ENCODE measurements at places on chromosomes 13 and 19.

DNA sequence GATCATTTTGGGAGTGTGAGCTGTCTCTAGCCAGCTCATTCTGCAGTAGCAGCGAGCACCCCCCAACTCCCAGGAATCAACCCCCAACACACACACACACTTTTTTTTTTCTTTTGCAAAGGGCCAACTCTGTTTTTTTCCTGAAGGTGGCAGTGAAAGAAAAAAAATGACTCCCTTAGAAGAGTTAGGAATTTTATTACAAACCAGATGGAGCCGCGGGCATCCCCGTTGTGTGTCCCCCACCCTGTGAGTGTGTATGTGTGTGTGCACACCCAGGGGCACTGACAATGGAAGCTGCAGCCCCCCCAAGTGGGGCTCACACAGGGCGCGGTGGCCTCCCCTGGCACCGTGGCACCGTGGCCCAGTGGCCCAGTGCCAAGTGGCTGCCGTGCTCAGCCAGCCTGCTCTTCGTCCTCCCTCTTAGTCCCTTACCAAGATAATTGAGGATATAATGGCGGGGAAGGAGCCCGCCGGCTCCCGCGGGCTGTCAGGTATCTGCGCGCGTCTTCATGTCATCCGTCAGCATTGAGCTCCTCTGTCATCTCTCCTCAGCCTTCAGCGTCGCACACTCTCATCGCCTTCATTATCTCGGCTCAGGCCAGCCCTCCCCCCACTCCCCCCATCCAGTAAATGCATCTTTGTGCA, 314.1 kb downstream of the ZNF536 start:
- DNase-seq, result no peak

- no peak for DNase-seq
Observed at GRCh38 chr13:94556041-94556440, 39.9 kb downstream of the TGDS start.

DNA sequence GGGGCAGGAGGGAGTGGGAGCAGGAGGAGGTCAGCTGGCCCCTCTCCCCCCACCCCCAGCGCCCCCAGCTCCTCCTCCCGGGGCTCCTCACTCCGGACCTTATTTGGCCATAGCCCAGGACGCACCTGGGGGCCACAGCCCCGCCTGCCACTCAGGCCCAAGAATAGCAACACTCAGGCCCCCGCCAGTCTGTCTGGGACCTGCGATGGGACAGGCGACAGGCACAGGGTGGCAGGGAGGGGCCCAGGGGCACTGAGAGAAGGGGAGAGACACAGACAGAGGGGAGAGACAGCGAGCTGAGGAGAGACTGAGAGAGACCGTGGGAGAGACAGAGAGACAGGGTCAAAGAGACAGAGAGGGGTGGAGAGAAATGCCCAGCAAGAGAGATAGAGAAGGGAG, 10.2 kb downstream of the JOSD2 start:
- DNase-seq, result no peak

- DNase-seq, result no peak
Observed at GRCh38 chr19:17246681-17247425, 1.1 kb upstream of the NR2F6 start.

GRCh38 chr13:106701771-106702341, 133.9 kb upstream of the ARGLU1 start:
- DNase-seq, result no peak

- no peak for DNase-seq
Observed at GRCh38 chr13:57991041-57991440, 359.5 kb downstream of the PCDH17 start.

DNA sequence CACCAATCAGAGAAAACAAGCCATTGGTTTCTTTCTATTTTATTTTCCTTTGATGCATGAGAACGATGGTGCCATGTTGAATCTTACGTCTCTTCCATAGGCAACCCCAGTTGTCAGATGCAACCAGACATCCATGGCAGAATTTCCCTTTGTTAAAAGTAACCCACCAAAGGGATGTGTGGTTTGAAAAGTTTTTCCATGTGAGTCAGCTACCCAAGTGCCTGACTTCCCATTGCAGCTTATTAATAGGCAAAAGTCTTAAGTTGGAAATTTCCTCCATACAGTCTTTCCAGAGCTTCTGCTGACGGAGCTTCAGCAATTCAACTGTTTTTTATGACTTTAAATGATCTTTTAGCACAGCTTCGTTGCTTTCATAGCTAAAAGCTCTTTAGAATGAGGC, 73.8 kb upstream of the FAM216B start:
- DNase-seq, result no peak

DNA sequence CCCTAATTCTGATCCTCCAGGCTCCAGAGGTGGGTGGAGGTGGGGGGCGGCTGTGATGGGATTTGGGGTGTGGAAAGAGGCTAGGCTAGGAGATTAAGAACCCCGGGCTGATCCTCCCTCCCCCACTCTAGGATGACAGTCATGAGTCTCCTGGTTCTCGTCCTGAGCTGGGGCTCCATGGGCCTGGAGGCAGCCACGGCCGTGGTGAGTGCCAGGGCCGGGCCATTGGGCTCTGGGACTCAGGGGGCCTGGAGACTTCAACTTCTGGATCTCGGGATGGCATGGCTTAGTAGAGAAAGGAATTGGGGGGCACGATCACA, 13.9 kb downstream of the TTYH1 start:
- no peak for DNase-seq

- DNase-seq, result no peak
Observed at GRCh38 chr13:109113427-109113826, 484.0 kb downstream of the MYO16 start.

DNA sequence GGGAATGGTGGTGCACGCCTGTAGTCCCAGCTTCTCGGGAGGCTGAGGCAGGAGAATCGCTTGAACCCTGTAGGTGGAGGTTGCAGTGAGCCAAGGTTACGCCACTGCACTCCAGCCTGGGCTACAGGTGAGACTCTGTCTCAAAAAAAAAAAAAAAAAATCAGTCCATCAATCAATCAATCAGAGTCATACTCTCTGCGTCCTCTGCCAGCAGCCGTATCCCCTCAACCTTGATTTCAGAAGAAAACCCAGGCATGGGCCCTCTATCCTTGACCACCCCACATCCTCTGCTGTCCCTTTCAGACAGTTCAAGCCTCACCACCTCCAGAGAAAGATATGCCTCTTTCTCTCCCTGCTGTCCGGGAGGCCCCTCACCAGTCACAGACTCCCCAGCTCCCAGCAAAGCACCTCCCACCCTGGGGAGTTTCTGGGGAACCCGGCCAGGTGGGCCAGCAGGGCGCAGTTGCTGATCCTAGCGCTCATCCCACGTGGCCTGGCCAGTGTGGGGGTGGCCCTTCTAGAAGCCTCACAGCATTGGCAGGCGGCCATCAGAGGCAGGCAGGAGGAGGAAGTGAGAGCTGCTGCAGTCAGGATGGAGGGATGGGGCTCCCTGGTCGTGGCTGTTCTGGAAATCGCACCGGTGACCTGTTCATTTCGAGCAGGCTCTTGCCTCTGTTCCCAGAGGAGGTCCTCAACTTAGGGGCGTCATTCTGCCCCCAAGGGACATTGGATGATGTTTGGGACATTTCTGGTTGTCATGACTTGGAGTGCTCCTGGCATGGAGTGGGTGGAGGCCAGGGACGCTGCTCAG, 10.2 kb upstream of the JSRP1 start:
- DNase-seq, result peak; percentile 91

GRCh38 chr13:99133230-99133629, 67.4 kb upstream of the UBAC2 start:
- DNase-seq, result no peak

DNA sequence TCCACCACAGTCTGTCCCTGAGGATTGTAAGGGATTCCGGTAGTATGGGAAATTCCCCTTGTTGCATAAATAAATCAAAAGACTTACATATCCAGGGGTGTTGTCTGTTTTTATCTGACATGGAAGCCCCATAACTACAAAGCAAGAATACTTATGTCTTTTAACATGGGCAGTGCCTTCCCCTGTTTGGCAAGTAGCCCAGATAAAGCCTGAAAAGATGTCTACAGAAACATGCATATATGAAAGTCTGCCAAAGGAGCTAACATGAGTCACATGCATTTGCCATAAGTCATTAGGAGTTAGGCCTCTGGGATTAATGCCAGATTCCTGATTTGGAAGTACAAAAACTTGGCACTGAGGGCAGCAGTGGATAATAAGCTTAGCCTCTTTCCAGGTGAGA, 62.1 kb downstream of the ZNF737 start:
- DNase-seq, result no peak

GRCh38 chr13:101681834-101682233, 229.4 kb downstream of the ITGBL1 start:
- no peak for DNase-seq

DNA sequence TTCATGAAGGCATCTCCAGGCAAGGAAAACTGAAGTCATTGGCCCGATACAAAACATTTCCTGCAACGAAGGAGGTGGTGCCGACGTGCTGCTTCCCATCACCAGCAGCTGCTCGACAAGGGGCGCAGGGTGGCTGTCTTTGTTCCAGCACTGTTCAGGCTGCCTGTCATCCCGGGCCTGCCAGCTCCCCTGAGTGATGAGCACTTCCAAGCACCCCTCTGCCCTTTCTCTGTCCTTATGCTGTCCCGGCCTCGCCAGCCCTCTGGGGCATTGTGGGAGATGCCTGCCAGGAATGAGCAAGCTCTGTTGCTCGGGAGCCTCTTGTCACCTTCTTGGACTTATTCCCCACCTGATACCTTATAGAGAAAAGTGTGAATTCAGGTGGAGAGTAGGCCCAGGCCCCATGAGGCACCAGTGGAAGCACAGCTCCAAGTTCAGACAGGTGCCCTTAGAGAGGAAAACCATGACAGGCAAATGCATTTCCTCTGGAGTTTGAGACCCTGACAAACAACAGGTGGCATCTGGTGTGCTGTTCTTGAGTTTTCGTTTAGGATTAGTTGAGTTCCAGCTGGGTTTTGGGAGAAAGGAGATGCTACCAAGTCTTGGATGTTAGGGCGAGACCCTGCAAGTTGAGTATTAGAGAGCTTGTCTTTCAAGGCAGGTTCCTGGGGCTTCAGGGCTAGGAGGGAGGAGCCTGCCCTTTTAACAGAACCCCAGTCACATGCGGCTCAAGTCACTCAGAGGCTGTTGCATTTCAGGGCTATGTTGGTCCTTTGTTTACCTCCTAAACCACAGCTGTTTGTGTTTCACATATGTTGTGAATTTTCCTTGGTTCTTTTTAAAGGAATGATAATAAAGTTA, 21.4 kb downstream of the BBC3 start:
- no peak for DNase-seq

- no peak for DNase-seq
Observed at GRCh38 chr19:39557811-39558623, 18.1 kb upstream of the EID2 start.

DNA sequence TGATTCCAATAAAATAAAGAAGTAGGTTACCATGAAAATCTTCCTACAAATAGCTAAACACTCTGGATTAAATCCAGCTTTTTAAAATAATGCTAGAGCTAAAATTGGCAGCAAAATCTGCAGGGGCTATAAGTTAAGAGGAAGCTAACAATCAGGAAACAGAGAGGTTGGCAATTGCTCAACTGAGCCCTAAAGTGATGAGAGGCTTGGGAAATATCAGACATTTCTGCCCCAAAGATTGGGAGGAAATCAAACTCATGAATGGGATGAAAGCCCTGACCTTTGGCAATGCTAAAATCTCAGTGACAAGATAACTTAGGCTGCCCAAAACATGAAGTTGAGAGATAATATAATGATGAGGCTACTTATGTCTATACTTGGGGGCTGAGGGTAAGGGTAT, 1437.9 kb downstream of the EFNB2 start:
- no peak for DNase-seq

DNA sequence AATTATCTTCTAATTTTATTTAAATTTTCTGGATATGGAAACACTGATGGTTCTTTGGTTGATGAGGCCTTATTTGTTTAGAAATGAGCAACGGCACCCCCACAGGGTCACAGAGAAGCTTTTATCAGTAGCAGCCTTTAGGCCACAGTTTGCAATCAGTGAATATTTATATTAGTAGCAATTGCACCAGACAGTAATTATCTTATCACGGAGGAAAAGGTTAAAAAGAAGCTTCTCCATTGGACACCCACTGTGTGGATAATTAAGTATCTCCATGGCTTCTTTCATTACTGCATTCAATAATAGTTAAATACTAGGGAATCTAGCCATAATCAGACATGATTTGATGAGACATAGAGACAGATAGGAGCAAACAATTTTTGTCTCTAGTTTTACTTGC, 2099.2 kb upstream of the PCDH20 start:
- DNase-seq, result no peak

- no peak for DNase-seq
Observed at GRCh38 chr13:93398167-93399035, 171.8 kb downstream of the GPC6 start.

DNA sequence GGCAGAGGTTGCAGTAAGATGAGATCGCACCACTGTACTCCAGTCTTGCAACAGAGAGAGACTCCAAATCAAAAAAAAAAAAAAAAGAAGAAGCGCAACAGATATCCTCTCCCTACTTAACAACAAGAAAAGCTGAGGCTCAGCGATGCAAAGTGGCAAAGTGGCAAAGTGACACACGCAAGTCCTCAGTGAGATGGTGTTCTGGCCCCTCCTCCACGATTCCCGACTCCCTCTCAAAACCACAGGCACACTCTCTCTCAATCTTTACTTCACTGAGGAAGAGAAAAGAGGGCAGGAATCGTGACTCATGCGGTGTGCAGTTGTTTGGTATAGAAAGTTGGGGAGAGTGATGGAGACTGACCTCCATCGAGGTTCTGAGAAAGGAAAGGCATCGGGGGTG, 12.6 kb downstream of the FFAR2 start:
- no peak for DNase-seq

- DNase-seq, result no peak
Observed at GRCh38 chr19:1318678-1319471, 33.2 kb downstream of the EFNA2 start.

GRCh38 chr13:112204346-112205327, 137.7 kb downstream of the SOX1 start:
- DNase-seq, result no peak

DNA sequence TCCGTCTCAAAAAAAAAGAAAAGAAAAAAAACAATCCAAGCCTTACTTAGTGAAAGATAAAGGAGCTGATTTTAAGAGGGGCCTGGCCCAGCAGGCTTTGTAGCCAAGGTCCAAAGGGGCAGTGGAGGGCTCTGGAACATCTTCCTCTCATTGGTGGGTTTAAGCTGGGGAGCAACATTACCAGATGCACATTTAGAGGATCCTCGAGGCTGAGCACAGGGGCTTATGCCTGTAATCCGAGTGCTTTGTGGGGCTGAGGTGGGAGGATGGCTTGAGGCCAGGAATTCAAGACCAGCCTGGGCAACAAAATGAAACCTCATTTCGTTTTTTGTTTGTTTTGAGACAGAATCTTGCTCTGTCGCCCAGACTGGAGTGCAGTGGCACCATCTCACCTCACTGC, 8.0 kb upstream of the TMEM160 start:
- DNase-seq, result no peak

- no peak for DNase-seq
Observed at GRCh38 chr13:21733475-21734263, 62.8 kb downstream of the FGF9 start.

- DNase-seq, result no peak
Observed at GRCh38 chr13:113420833-113421600, 32.3 kb downstream of the ADPRHL1 start.

- DNase-seq, result no peak
Observed at GRCh38 chr13:38656699-38657098, 30.2 kb upstream of the FREM2 start.

DNA sequence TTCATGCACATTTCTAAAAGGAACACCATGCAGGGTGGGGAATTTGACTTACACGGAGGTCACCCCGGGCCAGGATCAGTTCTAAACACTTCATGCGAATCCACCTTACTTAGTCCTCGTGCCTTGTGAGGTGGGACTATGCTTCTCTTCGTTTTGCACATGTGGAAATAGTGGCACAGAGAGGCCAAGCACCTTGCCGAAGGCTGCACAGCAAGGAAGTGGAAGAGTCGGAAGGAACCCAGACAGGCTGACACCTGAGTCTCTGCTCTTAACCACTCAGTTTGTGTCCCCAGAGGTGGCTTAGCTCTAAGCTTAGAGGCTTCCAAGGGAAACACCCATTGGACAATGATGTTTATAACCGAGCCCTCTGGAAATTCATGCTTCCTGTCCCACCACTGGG, 150.1 kb downstream of the CACNA1A start:
- DNase-seq, result no peak
